ENCODE measurements at places on chromosomes 6 and 20.
A peak's percentile ranks its signal among the peaks of the same experiment; 100 is the strongest.

- no peak for DNase-seq
Measured at GRCh38 chr6:40479706-40480105, 107.5 kb downstream of the LRFN2 start.

- DNase-seq = no peak
Measured at GRCh38 chr6:72857791-72858585, 236.1 kb downstream of the KCNQ5 start.

DNA sequence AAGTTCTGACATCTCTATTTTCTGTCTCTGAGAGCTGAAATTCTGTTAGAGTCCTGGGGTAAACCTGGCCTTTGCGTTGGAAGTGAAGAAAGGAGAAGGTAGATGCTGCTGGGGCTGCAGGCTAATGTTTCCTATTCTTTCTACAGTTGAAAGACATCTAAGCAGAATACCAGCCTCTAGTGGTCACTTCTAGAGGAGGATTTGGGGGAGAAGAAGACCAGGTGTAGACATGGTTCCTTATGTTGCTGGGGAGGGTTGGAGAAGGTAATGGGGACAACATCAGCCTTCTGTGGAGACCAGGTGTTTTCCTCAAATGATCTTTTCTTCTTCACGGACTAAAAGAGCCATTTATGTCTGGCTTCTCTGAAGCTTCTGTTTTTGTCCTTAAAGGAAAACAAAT, 62.6 kb downstream of the BTBD3 start:
- no peak for DNase-seq

- peak; percentile 43 for DNase-seq
Measured at GRCh38 chr6:42226161-42226611, 8.5 kb upstream of the MRPS10 start.

DNA sequence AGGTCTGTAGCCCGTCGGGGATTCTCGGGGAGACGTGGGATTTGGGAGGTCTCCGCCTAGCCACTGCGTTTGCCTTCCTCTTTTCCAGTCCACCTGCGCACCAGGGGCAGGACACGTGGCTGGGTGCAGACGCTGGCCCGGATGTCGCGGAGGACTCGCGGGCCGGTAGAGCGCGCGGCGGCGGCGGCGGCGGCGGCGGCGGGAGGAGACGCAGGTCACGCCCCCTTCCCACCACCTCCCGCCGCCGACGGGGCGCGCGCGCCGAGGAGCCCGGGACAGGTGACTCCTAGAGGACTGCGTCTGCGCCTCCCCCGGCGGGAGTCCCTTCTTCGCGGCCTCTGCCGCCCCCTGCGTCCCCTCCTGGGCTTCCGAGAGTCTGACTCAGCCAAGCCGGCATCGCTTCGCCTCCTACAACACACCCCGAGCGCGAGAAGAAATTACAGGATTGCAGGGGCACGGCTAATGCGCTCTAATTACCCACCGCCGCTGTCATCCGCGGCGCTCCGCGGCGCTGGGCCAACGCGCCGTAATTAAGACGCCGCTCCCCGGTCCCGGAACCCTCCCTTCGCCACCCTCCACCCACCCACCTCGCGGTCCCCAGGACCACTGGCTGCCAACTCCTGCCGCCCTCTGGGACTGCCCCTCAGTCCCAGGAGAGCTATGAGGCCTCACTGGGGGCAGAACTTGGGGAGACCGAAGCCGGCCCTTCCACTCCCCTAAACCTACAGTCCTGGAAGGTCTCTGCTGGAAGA, 124.5 kb downstream of the MRPL14 start:
- peak; percentile 60 for DNase-seq

GRCh38 chr6:144384427-144384826, 99.3 kb downstream of the UTRN start:
- no peak for DNase-seq

- DNase-seq = no peak
Measured at GRCh38 chr6:151882206-151882605, 74.7 kb downstream of the ESR1 start.

- peak; percentile 71 for DNase-seq
Measured at GRCh38 chr20:58293453-58293852, 16.1 kb upstream of the RAB22A start.
